ENCODE measurements at places on chromosomes 1 and 21. TPM values are rescaled to one million over a fixed set of nuclear protein-coding genes. Genes with fewer than 3 reads are reported as not detected.

The TEKT2 gene
- 0.30 TPM for total RNA-seq

The LRRC42 gene
- total RNA-seq = 7.4 TPM

The SYT6 gene
- 0.10 TPM for total RNA-seq

The SH2D1B gene
- total RNA-seq = 0.22 TPM

DNA sequence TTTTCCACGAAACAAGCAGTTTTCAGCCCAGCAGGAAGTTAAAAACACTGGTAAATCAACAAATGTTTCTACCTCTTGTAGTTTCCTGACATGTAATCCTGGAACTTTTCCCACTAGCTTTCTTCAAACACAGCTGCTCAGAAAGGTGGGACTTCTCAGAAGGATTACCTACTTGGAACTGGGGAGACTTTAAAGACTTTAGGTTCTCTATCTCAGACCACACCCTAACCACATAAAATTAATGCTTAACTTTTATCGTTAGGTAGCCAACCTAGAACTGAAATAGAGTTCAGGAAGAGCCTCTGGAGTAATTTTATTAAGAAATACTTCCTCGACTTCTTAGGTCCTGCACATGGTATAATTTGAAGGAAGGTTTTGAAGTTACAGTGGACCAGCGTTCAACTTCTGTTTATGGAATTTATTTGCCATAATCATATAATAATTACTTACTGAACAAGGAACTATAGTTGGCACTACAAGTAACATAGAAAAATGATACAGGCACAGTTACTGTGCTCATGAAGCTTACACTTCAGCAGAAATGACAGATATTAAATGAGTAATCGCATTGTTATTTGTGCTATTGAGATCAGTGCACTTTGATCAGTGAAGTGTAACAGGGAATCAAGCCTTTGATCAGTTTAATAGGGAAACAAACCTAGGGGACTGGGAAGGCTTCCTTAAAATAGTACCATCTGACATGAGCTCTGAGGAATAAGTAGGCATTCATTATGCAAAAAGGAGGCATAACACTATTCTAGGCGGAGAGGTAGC is at the start of gene BCL2L15:
BCL2L15 (minus strand) TSS at position 180 of the 774 bp plus-strand sequence. CDS start 206 bp downstream, outside the sequence.
- DNase-seq = no peak

DNA sequence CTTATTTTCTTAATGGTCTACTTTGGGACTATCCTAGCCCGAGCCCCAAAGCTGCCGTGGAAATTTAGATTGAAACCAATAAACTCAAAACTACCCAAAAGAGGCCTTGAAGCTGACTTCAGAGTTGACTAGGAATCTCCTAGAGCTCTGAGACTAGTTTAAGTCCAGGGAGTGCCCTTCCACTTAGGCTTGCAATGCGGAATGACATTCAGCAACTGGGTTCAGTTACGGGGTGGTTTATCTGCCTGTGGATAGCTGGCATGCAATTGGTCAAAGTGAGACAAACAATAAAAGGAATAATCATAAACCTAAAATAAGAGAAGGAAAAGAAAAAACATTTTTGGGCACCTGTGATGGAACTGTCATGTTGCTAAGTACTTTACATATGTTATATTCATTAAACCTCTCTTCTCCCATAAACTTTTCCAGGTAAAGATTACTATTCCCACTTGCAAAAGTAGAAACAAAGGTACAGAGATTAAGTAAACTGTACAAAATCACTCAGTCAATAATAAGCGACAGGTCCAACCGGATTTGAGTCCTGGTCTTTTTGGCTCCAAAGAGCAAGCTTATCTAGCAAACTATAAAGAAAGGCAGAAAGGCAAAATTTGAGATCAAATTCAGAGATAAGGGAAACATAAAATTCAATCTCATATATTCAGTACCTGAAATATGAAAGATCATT is 56.5 kb downstream of the GPATCH2 start:
- no peak for DNase-seq

DNA sequence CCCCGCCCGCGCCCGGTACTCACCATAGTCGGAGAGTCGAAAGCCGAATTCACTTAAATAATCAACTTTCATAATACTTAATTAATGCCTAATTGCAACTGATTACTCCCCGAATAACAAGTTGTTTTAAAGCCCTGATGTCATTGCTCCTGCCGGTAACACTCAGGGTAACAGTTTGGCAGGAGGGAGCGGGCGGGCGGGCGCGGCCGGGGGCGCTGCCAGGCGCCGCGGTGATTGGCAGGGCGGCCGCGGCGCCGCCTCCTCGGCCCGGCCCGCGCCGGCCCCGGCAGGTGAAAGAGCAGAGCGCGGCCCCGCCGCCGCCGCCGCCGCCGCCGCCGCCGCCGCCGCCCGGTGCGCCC is 102.2 kb downstream of the CASZ1 start:
- no peak for DNase-seq
